ENCODE measurements at places on chromosomes 3 and 15. TPM values are rescaled to one million over a fixed set of nuclear protein-coding genes. Genes with fewer than 3 reads are reported as not detected.

GRCh38 chr15:77656294-77656693 is 23.6 kb upstream of the LINGO1 start:
- DNase-seq: no peak

DNA sequence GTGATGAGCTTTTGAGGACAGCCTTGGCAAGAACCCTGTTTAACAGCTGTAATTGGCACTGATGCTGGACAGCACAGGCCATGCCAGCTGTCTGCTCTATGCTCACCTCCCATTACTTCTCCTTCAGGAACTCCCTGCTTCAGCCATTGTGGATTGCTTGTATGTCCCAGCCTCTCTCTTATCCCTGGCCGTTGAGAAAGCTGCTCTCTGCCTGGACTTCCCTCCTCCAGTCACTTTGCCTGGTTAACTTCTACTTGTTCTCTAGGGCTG is 444.5 kb downstream of the EPHB1 start:
- DNase-seq: no peak

The SCAMP5 gene
- total RNA-seq: 7.1 TPM

DNA sequence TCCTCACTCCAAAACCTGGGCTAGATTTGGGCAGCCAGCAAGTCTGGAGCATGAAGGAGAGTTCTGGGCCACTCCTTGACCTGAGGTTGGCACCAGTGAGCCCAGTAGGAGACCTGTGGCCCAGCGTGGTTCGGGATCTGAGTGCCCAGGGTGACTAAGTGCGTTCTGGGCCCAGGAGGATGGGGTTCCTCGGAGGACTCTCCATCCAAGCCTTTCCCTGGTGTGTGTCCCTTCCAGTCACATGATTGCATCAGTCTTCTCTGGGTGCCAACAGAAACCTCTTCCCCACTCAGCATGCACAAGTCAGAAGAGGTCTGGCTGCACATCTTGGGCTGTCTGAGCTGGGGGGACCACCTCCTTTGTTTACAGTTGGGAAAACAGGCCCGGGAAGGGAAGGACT is 14.9 kb downstream of the TMEM43 start:
- DNase-seq: no peak

GRCh38 chr3:193594946-193595689 is 2.1 kb downstream of the OPA1 start:
- DNase-seq: no peak

DNA sequence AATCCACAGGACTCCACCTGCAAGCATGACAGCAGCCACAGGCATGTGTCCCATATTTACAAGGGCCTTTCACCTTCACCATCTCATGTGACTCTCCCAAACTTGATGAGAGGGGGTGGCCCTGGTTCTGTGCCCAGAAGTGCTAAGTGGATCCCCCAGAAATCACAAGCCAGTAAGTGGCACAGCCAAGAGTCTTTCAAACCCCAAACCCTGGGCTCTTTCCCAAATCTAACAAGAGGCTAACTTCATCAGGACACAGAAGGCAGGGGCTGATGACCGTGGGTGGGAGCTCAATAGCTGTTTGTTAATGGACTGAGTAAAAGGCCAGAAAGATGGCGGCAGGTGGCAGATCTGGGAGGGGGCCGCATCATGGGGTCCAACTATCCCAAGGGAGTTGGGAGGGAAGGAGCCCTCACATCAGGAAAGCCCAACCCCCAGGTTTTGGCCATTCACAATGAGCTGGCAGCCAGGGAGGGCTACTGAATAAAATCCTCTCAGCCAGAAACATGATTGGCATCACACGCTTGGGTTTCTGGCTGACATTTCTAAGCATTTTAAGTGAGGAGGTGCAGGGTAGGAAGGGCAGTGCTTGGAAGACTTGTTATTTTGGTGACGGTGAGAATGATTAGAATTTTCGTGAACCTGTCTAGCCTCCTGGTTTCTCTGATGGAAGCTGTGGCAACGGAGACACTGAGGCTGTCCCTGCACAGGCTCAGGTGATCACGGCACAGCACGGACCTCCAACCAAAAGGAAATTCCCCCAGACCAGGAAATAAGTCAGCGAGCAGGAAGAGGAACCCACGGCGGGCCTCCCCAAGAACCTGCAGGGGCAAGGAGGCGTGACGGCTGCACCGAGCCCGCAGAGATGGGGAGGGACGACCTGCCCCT is 109.3 kb downstream of the OXNAD1 start:
- no peak for DNase-seq

The SNX22 gene
- 0.71 TPM for total RNA-seq

GRCh38 chr3:54891540-54891897 is 36.3 kb downstream of the LRTM1 start:
- peak; percentile 72 for DNase-seq
